ENCODE measurements at places on chromosomes 13 and 19.

GRCh38 chr13:19713186-19713965 is 69.4 kb downstream of the PSPC1 start:
- DNase-seq, result no peak

DNA sequence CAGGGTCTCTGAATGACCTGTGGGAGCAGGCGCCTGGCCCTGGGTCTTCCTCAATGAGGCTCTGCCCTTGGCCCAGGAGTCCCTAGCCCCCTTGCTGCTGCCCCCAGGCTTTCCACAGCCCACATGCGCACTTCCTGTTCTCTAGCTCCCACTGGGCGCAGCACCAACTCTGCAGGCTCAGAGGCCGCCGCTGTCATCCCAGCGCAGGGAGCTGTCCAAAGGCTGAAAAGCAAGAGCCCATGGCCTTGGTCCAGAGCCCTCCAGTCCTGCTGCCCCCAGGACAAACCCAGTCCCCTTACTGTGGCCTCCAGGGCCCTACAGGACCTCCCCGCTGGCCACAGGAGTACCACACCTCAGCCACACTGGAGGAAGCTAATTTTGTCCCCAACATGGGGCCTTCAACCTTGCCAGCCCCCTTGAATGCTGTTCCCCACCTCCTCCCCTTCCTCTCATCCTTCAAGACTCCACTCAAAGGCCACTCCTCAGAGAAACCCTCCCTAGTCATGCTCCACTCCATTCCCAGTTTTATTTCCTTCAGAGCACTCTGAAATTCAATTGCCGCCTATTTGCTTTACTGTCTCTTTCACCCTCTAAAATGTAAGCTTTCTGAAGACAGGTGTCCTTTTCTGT is 8.0 kb upstream of the POU2F2 start:
- DNase-seq, result peak; percentile 91

GRCh38 chr13:105436943-105437342 is 1098.5 kb downstream of the EFNB2 start:
- no peak for DNase-seq

DNA sequence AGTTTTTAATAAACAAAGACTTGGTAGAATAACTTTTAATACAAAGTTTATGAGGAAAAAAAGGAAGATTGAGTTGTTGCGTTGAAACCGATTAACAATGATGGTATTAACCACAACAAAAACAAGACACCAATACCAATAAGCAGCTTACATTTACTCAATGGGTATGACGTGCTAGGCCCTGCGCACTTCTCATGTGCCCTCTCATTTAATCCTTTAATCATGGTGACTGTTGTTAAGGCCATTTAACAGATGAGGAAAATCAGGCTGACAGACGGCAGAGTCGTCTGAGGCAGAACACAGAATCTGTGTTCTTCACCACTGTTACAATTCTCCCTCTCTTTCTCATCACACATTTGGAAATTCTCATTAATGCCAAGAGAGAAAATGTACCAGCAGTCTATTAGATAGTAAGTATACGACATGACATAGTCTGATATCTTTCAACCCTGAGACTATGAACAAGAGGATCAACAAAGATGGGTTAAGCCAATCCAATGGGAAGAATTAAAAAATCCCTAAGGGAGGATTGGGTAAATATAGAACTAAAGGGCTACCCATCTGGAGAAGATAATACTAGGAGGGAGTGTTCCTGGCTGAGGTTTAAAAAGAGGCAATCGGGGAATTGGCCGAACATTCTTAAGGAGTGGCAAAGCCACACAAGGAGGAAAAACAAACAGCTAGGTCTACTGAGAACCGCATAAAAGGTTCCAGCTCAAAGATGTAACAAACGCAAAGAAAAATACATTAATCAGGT is 54.0 kb downstream of the DOCK9 start:
- no peak for DNase-seq

DNA sequence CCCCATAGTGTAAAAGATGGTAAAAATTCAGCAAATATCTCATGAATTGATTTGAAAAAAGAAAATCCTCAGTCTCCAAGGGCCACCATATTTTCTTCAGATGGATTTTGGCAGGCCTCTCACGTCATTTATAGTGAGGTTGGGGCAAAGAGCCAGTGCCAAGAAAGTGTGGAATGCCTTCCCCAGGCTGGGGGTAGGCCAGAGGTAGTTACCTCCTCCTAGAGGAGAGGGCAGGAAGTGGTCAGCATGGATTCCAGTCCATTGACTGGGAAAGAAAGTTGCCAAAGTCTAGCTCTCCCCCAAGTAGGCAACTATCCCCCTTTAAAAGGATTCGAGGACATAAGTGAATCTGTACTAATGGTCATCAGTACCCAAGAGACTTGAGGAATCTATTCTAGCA is 68.4 kb upstream of the KCTD4 start:
- no peak for DNase-seq

DNA sequence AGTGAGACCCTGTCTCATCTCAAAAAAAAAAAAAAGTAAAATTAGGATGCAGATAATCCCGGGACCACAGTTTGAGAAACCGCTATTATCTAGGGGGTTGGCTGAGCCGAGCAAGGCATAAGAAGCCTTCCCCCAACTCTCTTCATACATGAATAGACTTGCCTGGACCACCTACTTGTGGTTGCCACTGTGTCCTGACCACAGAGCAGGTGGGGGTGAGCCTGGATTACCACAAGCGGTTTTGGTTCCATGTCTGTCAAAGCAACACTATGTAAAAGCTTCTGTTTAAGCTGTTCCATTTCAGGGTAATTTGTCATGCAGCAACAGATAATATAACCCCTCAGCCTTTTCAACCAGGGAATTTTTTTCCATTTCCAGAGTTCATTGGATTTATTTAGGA is 3.3 kb upstream of the NAPA start:
- DNase-seq, result no peak

GRCh38 chr19:56092685-56093631 is 28.1 kb downstream of the ZNF787 start:
- DNase-seq, result no peak

DNA sequence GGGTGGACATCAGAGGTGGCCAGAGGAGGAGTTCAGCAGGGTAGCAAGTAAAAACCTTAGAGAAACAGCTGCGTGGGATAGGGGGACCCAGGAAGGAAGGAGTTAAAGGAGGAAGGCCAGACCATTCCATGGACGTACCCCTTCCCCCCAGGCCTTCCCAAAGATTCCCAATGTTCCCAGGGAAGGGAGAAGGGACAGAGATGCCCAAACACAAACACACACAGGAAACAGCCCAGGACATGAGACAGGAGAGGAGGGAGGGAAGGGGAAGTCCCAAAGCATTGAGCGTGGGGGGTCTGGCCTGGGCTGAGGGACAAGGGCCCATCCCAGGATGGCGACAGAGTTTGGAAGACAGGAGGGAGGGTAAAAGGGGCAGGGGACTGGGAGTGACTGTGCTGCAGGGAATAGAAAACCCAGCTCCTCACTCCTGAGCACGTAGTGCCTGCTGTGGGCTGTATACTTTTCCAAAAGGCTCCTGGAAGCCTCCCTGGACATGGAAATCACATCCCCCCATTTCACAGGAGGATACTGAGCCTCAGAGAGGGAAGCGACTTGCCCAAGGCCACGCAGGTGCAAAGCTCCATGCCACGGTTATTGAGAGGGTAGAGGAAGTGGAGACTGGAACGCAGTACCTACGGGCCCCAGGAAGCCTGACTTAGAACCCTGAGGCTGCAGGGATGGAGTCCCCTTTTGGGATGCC is 1.1 kb downstream of the SYDE1 start:
- no peak for DNase-seq

DNA sequence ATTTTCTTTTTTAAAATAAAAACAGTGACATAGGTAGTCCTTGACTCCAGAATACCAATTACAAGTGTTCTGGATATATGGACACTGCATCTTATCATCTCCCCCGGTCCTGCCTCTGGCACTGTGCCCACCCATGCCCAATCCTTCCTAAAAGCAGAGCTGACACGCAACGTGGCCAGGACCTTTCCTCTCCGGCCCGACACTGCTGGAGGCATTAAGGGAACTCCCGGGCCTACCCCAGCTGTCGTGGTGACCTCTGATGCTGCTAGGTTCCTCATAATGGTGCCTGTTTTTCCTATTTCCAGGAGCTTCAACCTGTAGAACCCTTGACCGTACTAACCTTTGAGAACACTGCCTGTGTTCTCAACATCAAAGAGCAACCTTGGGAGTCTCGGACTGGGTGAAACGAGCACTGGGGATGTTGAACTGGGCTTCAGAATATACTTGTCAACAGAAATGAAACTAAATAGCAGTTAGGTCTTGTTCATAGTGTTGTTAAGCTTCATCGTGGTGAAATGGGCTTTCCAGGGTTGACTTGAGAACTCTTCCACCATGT is 13.9 kb upstream of the RNF113B start:
- no peak for DNase-seq

DNA sequence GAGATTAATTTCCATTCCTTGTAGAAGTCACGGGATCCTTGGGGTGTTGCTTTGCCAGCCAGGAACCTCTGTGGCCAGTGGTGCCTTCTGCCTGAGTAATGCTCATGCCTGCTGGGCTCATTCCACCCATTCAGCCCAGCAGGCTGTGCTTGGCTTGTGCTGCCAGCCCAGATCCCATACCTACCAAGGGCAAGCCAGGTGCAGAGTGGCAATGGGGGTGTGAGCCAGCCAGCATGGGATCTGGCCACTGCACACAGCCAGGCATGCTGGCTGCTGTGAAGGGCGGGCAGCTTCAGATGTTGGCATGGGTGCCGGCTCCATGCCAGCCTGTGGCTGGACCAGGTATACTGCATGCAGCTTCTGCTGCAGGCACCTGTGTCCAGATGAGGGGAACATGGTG is 42.5 kb downstream of the WDFY2 start:
- no peak for DNase-seq

- no peak for DNase-seq
These were observed 64.1 kb downstream of the ZNF429 start for GRCh38 chr19:21569494-21569865.

- no peak for DNase-seq
These were observed 398.3 kb downstream of the RFC3 start for GRCh38 chr13:34216256-34216655.

- no peak for DNase-seq
These were observed 16.8 kb upstream of the FFAR2 start for GRCh38 chr19:35431145-35431807.

DNA sequence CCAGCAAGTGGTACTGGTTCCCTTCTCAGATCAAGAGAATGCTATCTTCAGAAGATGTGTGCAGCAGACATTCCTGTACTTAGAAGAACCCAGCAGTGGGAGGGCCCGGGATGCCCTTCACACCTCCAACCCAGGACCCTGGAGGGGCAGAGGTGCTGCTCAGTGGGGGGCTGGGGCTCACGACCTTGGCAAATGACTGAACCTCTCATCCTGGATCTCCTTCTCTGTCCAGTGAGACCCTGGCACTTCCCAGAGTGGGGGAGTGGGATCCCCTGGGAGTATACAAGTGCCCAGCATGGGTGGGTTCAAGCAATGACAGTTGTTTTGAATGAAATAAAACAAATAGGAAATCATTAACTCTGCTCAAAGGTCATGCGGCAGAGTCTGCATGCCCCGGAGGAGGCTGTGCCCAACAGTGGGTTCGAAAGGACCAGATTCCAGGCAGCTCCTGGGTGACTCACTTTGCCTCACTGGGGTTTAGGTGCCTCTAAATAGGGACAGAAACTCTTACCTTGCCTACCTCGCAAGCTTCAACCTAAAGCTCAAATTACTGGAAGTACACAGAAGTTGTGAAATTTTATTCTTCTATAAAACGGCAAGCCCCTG is 26.9 kb downstream of the GGACT start:
- DNase-seq, result no peak

DNA sequence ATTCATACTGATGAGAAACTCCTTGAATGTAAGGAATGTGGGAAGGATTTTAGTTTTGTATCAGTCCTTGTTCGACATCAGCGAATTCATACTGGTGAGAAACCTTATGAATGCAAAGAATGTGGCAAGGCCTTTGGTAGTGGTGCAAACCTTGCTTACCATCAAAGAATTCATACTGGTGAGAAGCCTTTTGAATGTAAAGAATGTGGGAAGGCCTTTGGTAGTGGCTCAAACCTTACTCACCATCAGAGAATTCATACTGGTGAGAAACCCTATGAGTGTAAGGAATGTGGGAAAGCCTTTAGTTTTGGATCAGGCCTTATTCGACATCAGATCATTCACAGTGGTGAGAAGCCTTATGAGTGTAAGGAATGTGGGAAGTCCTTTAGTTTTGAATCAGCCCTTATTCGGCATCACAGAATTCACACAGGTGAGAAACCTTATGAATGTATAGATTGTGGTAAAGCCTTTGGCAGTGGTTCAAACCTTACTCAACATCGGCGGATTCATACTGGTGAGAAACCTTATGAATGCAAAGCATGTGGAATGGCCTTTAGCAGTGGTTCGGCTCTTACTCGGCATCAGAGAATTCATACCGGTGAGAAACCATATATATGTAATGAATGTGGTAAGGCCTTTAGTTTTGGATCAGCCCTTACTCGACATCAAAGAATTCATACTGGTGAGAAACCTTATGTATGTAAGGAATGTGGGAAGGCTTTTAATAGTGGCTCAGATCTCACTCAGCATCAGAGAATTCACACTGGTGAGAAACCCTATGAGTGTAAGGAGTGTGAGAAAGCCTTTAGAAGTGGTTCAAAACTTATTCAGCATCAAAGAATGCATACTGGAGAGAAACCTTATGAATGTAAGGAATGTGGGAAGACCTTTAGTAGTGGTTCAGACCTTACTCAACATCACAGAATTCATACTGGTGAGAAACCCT is 26.6 kb downstream of the ZNF345 start:
- DNase-seq, result no peak

DNA sequence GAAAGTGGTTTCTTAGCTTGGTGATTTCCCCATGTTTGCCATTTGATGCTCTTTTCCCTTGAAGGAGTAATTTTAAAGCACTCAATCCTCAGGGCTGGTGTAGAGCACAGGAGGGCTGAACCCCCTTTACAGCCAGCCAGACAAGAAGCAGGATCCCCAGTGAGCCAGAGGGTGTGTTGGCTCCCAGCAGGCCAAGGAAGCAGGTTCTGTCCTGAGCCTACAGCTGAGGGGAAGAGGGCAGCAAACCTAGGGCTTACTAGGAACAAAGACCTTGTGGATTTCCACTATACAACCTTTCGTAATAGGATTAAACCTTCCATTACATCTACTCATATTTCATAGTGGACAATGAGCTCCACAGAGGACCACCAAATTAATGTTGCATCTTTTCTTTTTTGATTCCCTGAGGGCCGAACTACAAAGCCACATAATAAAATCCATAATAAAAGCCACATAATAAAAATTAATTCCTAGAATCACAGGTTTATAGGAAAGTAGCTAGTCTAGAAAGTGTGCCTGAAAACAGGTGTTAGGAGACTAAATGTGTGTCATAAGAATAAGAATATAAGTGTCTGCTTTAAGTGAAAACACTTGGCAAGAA is 300.2 kb downstream of the DCLK1 start:
- DNase-seq, result no peak

DNA sequence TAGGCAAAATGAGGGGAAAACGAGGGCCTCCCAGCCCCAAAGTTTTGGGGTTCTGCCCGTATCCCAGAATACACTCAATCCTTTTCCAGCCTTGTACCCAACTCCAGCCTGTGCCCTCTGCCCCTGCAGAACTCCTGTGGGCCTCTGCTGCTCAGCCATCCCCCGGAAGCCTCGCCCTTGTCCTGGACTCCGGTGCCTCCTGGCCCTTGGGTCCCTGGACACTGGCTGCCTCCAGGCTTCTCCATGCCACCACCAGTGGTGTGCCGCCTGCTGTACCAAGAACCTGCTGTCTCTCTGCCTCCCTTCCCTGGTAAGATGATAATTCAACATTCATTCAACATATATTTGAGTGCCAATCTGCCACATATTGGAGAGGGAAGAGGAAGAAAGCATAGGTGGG is 3.8 kb downstream of the DMRTC2 start:
- DNase-seq, result no peak

Data from WTC11 (cell line).